ENCODE measurements at places on chromosomes 4 and X.

GRCh38 chr4:158777423-158778155 lies 8.8 kb downstream of the FNIP2 start:
- no peak for DNase-seq

DNA sequence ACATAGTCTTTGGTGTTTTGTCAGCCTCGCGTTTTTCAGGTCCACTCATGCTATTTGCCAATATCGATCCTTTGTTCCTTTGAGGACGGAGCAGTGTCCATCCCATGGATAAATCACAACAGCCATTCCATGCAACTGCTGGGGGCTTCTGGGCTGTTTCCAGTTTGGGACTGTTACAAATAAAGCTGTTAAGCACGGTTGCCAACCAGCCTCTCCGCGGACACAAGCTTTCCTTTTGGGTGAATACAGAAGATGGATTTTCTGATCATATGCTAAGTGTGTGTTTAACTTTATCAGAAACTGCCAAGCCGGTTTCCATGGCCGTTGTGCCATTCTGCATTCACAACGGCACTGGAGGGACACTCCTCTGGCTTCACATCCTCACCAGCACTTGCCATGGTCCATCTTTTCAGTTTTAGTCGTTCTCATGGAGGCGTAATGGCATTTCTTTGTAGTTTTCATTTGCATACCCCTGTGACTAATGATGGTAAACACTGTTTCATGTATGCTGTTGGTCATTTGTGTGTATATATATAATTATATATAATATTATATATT lies 67.8 kb downstream of the ABLIM2 start:
- DNase-seq, result no peak

GRCh38 chr4:32562010-32562409 lies 1841.8 kb downstream of the PCDH7 start:
- no peak for DNase-seq

- DNase-seq, result no peak
Measured at GRCh38 chr4:39525822-39526690, 1.2 kb downstream of the UGDH start.

DNA sequence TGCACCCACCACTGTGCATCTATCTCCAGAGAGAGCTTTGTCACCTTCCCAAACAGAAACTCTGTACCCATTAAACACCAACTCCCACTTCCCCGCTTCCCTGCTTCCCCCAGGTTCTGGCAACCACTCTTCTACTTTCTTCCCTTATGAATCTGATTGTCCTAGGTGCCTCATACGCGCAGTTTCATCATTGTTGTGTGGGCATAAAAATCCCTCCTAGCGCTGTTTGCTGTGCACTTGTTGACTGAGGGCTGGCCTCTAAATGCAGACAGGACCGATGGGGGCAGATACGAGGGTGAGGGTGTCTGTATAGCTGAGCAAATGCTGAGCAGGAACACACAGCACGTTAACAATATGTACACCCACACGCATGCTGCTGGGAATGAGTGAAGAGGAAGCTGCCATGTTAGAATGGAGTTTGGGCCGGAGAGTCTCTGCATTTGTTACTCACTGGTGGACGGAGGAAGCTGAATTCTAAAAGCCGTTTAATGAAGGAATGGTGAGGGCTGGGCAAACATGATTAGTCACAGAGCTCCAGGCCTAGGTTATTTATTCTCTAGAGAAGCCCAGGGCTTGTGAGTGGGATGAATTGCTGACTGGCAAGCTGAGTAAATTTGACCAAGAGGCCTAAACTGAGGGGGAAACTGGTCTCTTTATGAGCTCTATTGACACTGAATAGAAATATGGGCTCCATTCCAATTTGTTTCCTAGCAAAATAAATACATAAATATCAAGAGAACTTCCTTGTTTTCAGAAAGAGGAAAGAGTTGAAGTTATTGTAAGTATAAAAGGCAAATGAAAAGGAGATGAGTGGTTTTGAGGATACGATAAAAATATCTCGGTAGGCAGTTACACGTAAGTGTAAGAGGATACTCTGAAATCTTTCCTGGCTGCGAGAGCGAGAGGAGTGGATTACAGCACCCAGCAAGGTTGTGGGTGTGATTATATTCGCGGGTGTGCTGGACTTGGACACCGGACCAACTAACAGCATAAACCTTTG lies 95.9 kb upstream of the RPS6KA3 start:
- DNase-seq, result no peak

- DNase-seq, result no peak
Measured at GRCh38 chrX:46072791-46073190, 472.4 kb downstream of the ZNF674 start.

DNA sequence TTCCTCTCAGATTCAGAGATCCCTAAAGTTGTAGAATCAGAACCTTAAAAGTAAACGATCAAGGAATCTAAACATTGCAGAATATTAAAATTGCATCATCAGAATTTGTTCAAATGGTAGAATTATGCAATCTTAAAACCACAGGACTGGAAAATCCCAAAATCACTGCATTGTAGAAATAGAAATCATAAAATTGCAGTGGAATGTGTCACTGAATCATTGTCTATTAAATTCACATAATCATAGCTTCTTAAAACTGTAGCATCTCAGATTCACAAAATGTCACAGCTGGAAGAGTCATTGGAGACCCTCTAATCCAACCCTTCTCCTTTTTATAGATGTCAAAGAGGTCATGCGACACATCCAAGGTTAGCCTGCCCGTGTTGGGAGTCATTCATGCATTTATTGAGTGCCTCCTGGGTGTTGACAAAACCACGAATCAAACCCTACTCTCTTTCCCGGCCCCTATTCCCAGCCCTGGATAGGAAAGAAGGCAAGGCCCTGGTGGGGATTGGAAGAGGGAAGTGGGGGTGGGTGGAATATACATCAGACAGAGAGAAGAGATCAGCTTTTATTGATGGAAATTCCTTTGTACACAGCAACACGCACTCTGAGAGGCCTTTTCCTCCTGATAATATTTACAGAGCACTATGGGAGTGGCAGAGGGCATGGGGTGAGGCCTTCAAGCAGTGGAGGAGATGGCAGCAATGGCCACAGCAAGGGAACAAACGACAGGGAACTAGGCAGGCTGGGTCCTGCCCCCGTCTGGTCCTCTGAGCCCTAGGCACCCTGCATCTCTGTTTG lies 15.4 kb downstream of the IQSEC2 start:
- no peak for DNase-seq

GRCh38 chr4:26613735-26614134 lies 29.9 kb downstream of the TBC1D19 start:
- no peak for DNase-seq

GRCh38 chr4:187357821-187358220 lies 634.2 kb upstream of the FAT1 start:
- no peak for DNase-seq

GRCh38 chr4:177879851-177880250 lies 437.6 kb upstream of the AGA start:
- no peak for DNase-seq

- DNase-seq, result no peak
Measured at GRCh38 chr4:8560265-8561047, 19.7 kb upstream of the GPR78 start.

- no peak for DNase-seq
Measured at GRCh38 chr4:110492522-110492921, 16.6 kb downstream of the ENPEP start.

GRCh38 chr4:123167931-123168330 lies 228.7 kb upstream of the SPRY1 start:
- no peak for DNase-seq

GRCh38 chr4:73698217-73698616 lies 42.2 kb upstream of the CXCL8 start:
- DNase-seq, result no peak

GRCh38 chrX:56618323-56618722 lies 54.9 kb downstream of the UBQLN2 start:
- no peak for DNase-seq

- no peak for DNase-seq
Measured at GRCh38 chr4:41696763-41697162, 51.8 kb downstream of the PHOX2B start.

GRCh38 chrX:123803331-123803983 lies 56.4 kb upstream of the XIAP start:
- no peak for DNase-seq

- DNase-seq, result no peak
Measured at GRCh38 chr4:5758741-5759140, 47.7 kb downstream of the EVC start.

Data from dorsolateral prefrontal cortex (tissue), 122 donors.